Caki2 (cell line): ENCODE measurements at places on chromosomes 16 and 17.
A peak's percentile ranks its signal among the peaks of the same experiment; 100 is the strongest.

DNA sequence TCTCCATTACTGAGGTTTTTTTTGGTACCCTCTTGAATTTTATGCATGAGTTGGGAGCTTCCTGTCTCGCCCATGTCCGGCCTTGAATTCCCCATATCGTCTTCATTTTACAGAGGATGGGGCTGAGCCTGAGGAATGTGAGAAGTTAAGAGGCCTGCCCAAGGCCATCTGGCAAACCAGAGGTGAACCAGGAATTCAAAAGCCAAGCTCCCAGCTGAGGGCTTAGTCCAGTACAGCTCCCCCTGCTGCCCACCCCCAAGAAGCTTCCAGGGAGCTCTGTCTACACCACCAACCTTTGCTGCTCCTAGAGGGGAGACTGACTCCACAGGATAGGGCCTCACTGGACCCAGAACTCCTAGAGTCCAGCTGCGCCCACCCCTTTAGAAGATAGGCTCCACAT lies 20.7 kb upstream of the C16orf78 start:
- no peak for DNase-seq

- DNase-seq = no peak
These were observed 845 bp upstream of the NAT9 start for GRCh38 chr17:74776990-74777389.

DNA sequence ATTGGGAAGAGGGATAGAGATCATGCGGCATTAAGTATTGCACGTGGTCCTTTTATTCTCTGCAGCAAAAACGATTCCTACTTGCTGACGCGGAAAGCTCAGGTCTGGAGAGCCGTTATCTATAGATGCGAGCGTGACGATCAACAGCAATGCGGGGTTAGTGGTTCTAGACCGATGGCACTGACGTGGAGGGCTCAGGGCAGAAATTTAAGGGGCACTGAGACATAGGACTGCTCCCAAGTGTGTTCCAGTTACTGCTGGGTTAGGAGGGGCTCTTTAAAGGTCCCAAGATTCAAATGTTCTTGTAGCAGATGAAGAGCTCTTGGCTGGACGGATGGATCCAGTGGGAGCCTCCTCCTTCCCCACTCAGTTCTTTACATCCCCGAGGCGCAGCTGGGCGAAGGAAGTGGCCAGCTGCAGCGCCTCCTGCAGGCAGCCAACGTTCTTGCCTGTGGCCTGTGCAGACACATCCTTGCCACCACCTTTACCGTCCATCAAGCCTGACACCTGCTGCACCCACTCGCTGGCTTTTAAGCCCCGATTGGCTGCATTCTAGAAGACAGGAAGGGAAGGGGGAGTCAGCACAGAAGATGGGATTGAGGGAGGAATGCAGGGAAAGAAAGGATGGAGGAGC lies 732 bp upstream of the EXOSC6 start:
- peak; percentile 10 for DNase-seq

DNA sequence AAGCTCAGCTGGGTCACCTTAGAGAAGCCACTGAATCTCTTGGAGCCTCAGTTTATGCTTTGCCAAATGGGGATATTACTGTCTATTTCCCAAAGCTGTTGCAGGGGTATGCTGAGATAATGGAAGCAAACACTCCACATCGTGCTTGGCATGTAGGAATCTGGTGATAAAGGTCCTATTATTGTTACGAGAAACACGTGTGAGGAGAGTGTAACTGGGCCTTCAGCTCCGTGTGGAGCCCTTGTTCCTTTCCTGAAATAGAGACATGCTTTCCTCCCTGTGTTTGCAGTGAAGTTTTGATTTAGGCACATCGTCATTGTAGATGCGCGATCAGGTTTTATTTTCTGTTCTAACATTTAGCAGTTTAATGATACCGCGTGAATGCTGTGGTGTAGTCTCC lies 292.4 kb downstream of the CPPED1 start:
- DNase-seq = no peak

- DNase-seq = no peak
These were observed 3.7 kb upstream of the HCRT start for GRCh38 chr17:42188749-42189650.

DNA sequence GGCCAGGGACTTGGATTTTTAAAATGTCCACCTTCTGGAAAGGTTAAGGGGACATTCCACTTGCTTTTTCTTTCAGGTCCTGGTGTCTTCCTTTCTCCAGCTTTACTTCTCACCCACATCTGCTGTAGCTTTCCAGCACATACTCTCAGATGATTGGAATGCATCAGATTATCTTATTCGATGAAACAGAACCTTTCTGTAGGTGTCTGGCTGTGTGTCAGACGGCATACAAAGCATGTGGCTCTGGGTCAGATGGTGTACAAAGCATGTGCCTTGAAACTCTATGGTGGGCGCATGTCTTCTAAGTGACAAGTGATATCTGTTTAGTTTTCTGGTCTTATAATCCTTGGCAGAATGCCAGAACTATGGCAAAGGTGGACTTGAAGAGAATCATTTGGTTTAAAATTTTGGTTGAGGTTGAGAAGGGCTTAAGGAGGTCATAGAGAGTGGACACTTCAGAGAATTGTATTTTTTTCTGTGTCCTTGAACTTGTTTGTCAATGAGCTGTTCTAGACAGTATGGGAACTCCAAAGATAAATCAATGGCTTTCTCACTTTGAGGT lies 125.3 kb downstream of the FTO start:
- peak; percentile 32 for DNase-seq
